ENCODE measurements at places on chromosomes 2 and 18.

DNA sequence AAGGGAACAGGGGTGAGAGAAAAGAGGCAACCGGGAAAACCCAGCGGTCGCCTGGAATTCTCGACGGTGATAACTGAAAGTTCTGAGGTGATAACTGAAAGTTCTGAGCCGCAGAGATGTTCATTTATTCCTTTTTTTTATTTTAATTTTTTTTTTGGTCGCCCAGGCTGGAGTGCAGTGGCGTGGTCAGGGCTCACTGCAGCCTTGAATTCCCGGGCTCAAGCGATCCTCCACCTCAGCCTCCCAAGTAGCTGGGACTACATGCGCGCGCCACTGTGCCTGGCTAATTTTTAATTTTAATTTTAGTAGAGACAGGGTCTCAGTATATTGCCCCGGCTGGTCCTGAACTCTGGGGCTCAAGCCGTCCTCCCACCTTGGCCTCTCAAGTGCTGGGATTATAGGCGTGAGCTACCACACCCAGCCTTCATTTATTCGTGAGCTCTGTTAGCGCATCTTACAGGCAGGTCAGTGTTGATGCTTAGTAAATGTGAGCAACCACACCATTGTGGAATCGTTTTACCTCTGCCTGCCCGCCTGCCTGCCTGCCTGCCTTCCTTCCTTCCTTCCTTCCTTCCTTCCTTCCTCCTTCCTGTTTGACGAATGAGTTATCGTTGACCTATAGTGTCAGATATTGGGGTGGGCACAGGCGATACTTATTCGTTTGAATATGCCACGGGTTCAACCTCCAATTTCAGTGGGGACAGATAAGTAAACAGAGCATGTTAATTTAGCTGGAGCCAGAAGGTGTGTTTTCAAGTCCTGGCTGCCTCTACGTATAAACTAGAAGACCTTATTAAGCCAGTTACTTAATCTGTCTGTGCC lies 557 bp upstream of the E2F6 start:
- no peak for DNase-seq

- DNase-seq, result no peak
These were observed 176.6 kb downstream of the EN1 start for GRCh38 chr2:118670838-118671237.

DNA sequence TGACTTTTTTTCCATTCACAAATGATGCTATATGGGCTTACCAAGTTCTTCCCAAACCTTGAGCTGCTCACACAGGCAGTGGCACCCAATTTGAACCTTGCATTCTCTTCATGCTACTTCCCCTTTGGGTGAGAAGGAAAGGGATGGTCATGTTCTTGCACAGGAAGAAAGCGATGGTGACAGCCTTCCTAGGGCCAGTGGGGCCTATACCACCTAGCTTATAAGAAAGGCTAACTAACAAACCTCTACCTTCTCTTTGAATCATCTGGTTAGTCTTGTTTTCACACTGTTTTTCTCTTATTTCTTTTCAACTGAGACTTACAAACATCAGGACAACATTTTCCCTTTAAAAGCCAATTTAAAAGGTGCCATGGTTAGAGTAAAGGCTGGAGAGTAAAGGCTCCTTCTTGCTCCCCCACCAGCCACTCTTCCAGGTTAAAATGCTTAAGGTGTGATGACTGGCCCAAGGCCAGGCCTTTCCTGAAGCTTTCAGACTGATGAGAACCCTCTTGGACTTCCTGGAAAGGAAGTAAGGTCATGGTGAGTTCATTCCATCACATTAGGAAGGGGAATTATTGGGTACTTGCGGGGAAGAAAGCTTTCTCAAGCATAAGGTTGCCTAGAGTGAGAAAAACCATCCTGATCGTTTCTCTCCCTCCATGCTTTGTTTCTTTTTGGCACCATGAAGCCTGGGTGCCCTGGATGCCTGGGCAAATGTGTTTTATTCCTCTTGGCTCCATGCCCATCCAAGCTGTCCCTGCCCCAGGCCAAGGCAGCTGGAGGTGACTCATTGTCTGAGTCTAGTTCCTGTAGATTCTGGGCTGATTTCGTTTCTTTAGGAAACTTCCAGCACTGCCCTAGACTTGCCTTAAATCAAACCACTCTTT lies 41.4 kb upstream of the ITGB6 start:
- no peak for DNase-seq

DNA sequence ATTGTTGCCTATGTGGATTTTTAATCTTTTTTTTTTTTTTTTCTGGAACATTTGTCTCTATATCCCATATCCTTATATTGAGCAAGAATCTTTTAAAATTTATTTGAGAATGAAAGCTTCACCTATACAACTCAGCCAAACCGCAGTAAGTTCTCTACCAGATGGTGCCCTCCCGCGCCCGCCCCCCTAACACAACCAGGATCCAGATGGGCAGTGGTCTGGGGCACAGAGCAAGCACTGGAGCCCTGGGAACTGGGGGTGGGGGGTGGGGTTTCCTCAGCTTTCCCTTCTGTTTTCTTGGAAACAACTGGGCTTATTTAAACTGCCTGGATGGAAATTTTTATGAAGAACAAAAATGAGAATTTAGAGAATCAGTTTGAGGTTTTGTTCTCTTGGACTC lies 74.6 kb downstream of the ACAA2 start:
- DNase-seq, result no peak

- DNase-seq, result no peak
These were observed 29.0 kb downstream of the ZAP70 start for GRCh38 chr2:97742381-97742847.

DNA sequence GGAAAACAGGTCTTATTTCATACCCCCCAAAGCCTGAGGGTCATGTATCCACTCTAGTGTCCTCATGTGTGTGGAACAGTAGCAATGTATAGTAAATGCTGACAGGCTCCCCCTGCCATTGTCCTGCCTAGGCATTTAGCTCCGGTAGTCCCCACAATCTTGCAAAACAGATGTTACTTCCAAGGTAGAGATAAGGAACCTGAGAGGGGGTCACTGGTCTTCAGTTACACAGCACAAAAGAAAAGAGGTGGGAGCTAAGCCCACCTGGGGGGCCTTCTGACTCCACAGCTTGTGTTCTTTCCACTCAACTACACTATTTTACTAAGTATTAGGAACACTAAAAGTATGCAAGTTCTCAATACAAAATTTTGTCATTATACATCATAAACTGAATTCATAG lies 17.4 kb upstream of the FECH start:
- DNase-seq, result no peak

GRCh38 chr18:56076723-56077122 lies 488.7 kb upstream of the TCF4 start:
- no peak for DNase-seq

GRCh38 chr2:241768850-241769249 lies 7.8 kb upstream of the GAL3ST2 start:
- no peak for DNase-seq

- no peak for DNase-seq
These were observed 52.9 kb upstream of the NCOA1 start for GRCh38 chr2:24438106-24438505.
